ENCODE measurements at places on chromosomes 2 and 18. TPM values are rescaled to one million over a fixed set of nuclear protein-coding genes. Genes with fewer than 3 reads are reported as not detected.

Gene GAL3ST2
- total RNA-seq: not detected

Gene KCNE4
- total RNA-seq: 0.44 TPM

Gene TBC1D8
- total RNA-seq: 19.5 TPM

Gene KIAA2012
- not detected for total RNA-seq

Gene TANC1
- total RNA-seq: 54.5 TPM

Gene DSEL
- total RNA-seq: 2.2 TPM

DNA sequence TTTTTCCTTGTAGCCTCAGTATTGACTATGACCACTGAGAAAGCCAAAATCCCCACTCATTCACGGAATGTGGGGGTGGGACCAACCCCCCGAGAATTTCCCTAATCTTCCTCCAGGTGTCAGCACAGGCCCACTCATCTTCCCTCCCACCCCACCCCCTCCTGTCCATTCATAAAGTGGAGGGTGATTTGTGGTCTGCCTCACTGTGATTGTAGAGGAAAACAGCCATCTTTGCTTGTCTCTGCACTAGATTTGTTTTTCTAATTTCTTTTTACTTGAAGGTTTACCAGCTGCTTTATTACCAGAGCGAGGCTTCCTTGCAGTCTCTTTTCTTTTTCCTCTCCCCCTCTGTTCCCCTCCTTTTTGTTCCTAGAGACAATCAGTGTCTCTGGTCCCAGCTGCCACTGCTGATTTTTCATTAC is 171.8 kb downstream of the ICOS start:
- no peaks in the 10 kb centered on the region for H3K36me3 ChIP-seq
- H3K4me1 ChIP-seq: peaks cover 40% of the 10 kb centered on the region
- no peak overlapping the region for H3K4me3 ChIP-seq
- H3K27ac ChIP-seq: no peak overlapping the region

DNA sequence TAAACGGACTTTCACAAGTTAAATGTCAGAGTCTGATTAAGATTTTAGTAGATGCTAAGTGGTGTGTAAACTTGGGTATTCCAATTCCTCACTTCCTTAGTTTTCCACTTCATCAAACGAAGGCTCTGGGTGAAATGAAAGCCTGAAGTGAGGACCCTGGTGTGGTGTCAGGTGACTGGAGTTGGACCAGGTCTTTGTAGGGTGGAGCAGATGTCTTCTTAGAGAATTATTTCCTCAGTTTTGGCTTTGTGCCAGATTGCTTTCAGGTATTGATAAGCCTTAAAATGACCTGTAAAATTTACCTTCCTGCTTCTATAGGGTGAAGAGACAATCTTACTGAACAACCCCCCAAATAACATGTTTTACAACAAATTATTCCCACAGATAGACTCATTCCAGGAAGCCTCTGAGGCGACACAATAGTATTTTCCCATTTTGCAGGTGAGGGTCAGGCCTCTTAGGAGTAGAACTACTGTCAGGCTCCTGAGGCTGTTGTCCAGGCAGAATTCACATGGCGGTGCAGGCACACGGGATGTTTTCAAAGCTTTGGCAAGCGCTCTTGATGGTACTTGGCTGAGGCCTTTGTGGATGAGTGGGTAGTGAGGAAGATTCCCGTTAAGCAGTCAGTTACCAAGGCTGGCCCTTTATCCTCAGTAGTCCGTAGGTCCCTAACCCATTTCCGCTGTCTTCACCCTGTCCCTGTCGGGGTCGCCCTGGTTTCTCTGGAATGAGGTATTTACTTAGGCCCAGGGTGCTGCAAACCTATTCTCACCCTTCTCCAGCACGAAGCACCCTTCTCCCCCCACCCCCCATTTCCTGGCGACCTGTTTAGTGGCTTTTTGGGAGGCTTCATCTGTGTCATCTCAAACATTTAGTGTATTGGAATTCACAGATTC is 6.6 kb downstream of the RPS7 start:
- H3K27me3 ChIP-seq: no peaks in the 10 kb centered on the region
- H3K4me1 ChIP-seq: peaks cover 50% of the 10 kb centered on the region
- H3K4me3 ChIP-seq: no peak overlapping the region
- H3K27ac ChIP-seq: no peak overlapping the region
- no peak for DNase-seq
- H3K36me3 ChIP-seq: peaks cover 15% of the 10 kb centered on the region

DNA sequence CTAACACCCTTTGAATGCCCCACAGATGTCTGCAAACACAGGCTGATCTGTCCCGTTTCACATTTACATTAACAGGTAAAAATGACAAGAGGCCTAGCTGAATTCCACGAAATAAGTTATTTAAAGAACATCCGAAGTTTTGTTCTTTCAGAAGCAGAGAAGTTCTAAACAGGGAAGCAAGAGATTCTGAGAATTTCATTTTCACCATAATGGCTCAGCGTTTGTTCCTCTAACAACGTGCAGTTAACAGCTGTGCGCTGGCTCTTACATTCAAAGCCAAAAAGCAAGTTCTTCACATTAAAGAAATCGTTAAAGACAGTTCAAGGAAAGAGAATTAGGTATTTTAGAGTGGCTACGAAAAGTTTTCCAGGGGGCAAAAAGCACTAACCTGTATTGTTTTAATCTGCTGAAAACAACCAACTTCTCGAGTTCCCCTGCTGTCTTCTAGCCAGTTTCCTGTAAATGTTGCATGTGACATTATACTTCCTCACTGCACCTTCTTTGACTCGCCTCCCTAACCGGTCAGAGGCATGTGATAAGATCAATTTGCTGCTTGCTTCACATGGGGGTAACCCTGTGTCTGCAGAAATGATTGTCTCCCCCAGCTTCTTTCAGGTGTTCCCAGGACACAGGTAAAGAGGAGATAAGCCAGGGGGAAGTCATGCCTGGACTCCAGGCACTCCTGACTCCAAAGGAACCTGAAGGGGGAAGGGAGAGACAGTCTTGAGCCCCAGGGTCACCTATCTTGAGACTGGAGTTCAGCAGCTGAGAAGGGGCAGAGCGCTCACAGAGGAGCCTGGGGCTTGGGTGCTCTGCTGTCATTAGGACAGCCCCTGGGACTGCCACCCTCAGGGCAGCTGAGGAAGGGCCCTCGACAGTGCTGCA is 36.8 kb upstream of the WIPF1 start:
- H3K27ac ChIP-seq: peak overlapping the region; percentile 63
- peak overlapping the region; percentile 25 for H3K4me3 ChIP-seq
- H3K4me1 ChIP-seq: peaks cover 54% of the 10 kb centered on the region
- DNase-seq: no peak
- H3K36me3 ChIP-seq: no peaks in the 10 kb centered on the region

GRCh38 chr2:72427022-72427861 is 279.6 kb upstream of the CYP26B1 start:
- H3K4me3 ChIP-seq: no peak overlapping the region
- DNase-seq: no peak
- H3K27ac ChIP-seq: no peak overlapping the region
- H3K4me1 ChIP-seq: no peaks in the 10 kb centered on the region
- no peaks in the 10 kb centered on the region for H3K27me3 ChIP-seq
- H3K36me3 ChIP-seq: no peaks in the 10 kb centered on the region

- DNase-seq: no peak
- H3K27me3 ChIP-seq: no peaks in the 10 kb centered on the region
- no peaks in the 10 kb centered on the region for H3K4me1 ChIP-seq
- no peak overlapping the region for H3K27ac ChIP-seq
These were observed 74.7 kb downstream of the EIPR1 start for GRCh38 chr2:3302751-3303582.

DNA sequence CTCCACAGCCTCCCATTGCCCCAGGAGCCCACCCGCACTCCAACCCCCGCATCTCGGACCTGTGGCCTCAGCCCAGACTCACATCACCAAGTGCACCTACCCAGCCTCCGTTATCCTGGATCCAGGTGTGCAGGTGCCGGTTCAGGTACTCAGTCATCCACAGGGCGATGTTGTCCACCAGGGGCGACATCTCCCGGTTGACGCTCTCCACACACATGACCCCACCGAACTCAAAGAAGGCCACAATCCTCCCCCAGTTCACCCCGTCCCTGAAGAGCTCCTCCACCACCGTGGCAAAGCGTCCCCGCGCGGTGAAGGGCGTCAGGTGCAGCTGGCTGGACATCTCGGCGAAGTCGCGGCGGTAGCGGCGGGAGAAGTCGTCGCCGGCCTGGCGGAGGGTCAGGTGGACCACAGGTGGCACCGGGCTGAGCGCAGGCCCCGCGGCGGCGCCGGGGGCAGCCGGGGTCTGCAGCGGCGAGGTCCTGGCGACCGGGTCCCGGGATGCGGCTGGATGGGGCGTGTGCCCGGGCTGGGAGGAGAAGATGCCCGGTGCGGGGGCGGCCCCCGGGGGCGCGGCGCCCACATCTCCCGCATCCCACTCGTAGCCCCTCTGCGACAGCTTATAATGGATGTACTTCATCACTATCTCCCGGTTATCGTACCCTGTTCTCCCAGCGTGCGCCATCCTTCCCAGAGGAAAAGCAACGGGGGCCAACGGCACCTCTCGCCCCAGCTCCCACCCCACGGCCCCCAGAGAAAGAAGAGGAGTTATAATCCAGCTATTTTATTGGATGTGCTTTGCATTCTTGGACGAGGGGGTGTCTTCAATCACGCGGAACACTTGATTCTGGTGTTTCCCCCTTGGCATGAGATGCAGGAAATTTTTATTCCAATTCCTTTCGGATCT is 1.3 kb downstream of the BCL2 start:
- H3K4me1 ChIP-seq: peaks cover 72% of the 10 kb centered on the region
- peak; percentile 8 for DNase-seq
- no peaks in the 10 kb centered on the region for H3K36me3 ChIP-seq
- peak overlapping the region; percentile 71 for H3K4me3 ChIP-seq
- H3K27ac ChIP-seq: peak overlapping the region; percentile 87

DNA sequence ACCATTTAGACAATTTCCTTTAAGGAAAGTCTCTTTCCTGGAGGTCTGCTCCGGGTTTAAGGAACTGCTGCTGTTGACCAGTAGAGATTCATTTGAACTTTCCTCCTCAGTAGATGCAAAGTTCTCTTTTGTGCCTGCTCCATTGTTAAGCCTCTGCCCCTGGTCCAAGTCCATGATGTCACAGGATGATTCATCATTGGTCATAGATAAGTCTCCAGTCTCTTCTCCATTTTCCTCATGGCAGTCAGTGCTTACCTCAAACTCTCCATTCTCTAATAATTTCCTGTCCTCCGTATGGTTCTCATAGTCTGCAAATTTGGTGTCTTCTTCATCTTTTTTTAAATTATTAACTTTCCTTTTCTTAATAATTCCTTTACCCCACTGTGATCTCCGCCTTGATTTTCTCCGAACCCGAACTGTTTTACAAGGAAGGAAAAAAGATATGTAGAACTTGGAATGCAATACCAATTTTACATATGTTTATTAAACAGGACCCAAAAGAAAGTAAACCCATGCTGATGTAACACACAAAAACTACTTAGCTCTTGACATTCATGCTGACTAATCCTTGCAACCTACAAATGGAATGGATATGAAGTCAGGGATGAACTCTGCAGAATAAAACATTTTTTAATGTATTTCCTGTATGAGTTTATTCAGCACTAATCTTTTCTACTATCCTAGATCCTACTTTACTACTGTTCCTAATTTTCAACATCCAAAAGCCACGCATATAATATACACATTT is 169.1 kb downstream of the ATAD2B start:
- no peaks in the 10 kb centered on the region for H3K27me3 ChIP-seq
- H3K4me1 ChIP-seq: peaks cover 39% of the 10 kb centered on the region
- no peak overlapping the region for H3K27ac ChIP-seq
- no peak for DNase-seq

- H3K27me3 ChIP-seq: no peaks in the 10 kb centered on the region
- H3K27ac ChIP-seq: no peak overlapping the region
- peaks cover 9% of the 10 kb centered on the region for H3K4me1 ChIP-seq
- no peak overlapping the region for H3K4me3 ChIP-seq
These were observed 38.8 kb downstream of the ADAM23 start for GRCh38 chr2:206482123-206482522.

- H3K36me3 ChIP-seq: no peaks in the 10 kb centered on the region
- H3K4me1 ChIP-seq: peaks cover 97% of the 10 kb centered on the region
- DNase-seq: no peak
- no peak overlapping the region for H3K4me3 ChIP-seq
These were observed 77.1 kb downstream of the HS1BP3 start for GRCh38 chr2:20573620-20574422.

GRCh38 chr2:180254872-180255271 is 247.8 kb upstream of the CWC22 start:
- H3K36me3 ChIP-seq: no peaks in the 10 kb centered on the region
- H3K27ac ChIP-seq: no peak overlapping the region
- no peaks in the 10 kb centered on the region for H3K27me3 ChIP-seq
- no peak for DNase-seq
- H3K4me1 ChIP-seq: no peaks in the 10 kb centered on the region

DNA sequence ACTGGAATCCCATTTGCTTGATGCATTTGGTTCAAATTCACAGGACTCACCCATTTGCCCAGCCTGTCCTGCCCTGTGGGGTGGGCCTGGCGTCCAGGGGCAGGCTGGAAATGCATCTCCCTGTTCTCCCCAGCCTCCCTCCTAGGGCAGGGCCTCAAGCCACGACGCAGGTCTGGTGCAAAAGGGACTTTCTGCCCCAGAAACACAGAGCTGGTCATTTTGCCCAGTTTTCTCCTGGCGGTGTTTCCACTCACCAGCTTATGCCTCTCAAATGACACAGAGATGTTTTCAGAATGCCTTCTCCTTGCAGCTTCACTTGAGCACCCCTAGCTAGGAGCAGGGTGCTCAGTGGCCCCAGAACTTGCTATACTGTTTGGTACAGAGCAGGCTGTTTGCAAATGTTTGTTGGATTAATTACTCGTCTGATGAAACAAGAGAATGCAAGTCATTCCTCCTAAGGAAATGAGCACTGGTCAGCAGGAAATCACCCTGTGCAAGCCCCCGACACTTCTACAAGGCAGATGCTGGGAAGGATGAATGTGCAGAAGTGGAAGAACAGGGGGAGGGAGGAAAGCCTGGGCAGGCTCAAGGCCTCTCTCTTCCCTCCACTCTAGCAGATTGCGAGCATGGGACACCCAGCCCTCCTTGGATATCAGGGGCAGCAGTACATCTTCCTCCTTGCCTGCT is 164.3 kb upstream of the APCDD1 start:
- no peaks in the 10 kb centered on the region for H3K36me3 ChIP-seq
- H3K4me1 ChIP-seq: no peaks in the 10 kb centered on the region
- H3K4me3 ChIP-seq: no peak overlapping the region
- peak overlapping the region; percentile 63 for H3K27ac ChIP-seq
- no peak for DNase-seq

DNA sequence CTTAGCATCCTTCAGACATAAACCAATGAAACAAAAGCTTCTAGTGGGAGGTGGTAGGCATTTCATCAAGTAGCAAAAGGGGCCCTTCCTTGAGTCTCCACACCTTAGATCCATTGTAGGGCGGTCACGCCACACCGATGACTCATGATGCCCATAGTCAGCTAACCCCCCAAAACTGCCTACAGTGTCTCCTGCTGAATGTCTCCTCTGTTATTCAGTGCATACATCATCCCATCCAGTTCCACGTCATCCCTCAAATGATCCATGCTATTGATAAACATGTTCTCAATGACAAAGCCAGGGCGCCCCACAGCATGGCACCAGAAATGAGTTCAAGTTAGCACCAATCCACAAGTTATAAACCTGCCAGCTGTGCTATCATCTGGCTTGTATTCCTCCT is 57.4 kb upstream of the ACKR3 start:
- H3K27ac ChIP-seq: no peak overlapping the region
- DNase-seq: no peak
- H3K27me3 ChIP-seq: no peaks in the 10 kb centered on the region
- no peak overlapping the region for H3K4me3 ChIP-seq
- no peaks in the 10 kb centered on the region for H3K4me1 ChIP-seq
